Fibroblast of skin of back (primary cell): ENCODE measurements at places on chromosomes 12 and 14.

DNA sequence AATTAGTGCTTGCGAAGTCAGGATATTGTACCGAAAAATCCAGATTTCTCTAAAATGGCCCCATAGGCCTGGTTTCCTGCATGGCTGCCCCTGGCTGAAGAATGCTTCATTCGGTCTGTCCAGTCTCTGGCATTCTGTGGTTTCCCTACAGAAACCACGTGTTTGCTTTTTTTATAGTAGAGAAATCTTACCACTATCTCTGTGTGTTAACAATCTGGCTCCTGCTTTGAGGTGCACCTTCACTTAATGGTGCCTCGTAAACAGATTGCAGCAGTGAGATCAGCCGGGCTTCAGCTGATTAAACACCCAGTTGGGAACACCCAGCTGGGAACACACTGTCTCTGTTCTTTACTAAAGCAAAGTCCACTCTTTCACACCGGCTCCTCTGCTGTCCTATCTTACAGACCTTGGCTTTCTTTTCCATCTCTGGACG, 6.7 kb upstream of the DNAAF2 start:
- no peak for DNase-seq

DNA sequence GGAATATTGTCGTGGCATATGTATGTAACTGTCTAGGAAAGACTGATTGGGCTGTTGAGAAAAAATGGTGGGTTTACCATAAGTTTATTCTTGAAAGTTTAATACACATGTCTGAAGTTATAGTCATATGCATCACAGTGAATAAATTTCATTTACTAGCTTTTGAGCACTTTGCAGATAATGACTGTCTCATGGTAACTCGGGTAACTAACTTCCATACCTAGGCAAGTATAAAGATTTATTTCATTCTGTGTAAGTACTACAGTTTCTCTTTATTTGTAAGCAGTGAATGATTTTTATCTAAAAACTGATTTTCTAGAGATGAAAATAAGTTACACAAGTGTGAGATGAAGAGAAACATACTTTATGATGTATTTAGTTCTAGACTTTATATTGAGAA, 3.0 kb downstream of the USP15 start:
- DNase-seq: no peak

GRCh38 chr12:121378736-121379135, 21.2 kb upstream of the RNF34 start:
- no peak for DNase-seq

DNA sequence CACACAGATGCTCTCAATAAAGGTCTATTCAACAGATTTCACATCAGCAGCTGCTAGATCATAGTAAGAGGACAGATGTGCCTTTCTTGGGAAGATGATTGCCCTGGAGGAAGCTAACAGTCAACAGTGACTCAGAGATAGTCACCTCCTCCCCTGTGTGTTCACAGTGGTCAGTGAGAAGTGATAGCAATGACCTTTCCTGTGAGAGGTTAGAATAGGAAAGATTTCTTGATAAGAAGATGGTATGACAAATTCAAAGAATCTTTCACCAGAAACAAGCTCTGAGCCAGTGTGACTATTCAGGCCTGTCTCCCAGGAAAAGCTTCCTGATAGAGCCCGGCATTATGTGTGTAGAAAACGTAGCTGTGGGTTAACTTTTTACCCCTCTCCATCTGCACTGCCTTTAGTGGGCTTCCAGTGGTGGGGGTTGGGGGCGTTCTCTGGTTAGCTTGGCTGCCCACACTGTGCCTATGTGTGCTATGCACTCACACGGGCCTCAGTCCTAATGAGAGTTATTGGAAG, 66.4 kb upstream of the ARHGAP5 start:
- DNase-seq: peak; percentile 58

- DNase-seq: no peak
Observed at GRCh38 chr14:105879867-105880561, 353.6 kb downstream of the TMEM121 start.

DNA sequence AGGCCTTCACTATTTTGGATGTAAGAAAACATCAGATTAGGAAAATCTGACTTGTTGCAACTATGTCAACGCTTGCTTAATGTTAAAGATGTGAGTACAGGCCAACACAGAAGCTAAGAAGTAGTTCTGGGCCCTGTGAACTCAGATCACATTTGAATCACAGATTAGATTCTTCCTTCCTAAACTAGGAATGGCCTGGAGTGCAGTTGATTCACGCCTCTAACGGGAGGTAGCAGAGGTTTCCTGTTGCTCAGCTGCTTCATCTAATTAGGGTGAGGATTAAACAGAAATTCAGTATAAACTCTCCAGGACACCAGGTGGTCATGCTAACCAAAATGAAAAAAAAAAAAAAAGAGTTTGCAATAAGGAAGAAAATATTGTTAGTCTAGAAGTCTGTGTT, 314.3 kb downstream of the TRHDE start:
- DNase-seq: no peak

DNA sequence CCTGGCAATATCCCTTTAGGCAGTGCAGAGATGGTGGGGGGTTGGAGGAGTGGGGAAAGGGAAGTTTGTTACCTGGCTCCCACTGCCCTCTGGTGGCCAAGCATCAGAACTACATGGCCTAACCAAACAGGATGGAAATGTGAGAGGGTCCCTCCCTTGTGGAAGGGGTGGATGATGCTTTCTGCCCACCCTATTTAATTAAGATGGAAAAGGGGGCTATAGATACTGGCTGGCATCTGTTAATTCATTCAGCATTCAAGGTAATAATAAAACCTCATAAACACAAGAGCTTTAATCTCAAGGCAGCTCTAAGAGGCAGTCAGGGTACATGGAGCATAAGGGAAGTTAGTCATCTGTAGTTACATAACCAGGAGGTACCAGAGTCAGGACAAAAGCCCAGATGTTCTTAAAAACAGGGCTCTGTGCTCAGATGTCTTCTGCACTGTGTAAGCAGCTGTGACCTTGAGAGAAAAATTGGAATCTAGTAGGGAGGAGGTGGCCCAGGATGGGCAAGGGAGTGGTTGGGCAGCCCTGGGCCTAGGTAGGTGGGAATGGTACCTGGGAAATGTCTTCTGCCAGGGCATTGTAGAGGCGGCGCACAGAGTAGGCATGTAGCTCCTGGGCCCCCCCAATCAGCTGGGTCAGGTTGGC, 4.6 kb downstream of the AP1G2 start:
- DNase-seq: peak; percentile 44

DNA sequence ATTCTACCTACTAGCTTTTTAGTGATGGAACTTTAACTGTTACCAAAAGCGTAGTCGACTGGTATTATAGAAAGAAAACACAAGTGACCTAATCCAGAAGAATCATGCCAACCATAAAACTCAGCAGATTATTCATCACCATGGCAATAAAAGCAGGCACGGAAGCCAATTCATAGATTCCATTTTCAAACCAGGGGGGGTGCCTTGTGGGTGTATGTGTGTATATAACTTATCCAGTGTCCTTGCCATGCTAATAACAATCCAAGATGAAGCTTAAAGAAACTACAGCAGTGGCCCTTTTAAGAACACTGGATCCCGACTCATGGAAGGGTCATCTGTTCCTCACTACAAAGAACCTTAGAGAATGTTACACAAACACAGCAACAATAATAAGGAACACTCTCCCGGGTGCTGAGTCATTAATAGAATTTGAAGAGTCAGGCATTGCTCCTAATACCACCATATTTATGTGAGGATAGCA, 61.0 kb downstream of the EPS8 start:
- DNase-seq: peak; percentile 89

GRCh38 chr14:101481557-101481956, 79.7 kb upstream of the DIO3 start:
- DNase-seq: no peak

DNA sequence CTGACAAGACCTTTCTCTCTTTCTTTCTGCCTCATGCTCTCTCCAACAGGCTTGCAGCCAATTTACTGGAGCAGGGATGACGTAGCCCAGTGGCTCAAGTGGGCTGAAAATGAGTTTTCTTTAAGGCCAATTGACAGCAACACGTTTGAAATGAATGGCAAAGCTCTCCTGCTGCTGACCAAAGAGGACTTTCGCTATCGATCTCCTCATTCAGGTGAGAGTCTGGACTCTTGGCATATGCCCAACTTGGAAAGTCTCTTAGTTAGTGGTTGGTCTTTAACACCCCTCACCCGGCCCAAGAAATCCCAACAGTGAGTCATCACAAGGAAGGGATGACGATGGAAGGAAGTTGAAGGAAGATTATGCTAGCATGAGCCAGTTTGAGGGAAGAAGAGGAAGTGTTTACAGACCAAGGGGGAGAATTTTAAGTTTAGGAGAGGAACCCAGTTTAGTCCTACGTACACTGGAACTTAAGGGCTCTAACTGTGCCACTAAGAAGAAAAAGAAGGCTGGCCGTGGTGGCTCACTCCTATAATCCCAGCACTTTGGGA, 189.7 kb downstream of the ETV6 start:
- peak; percentile 56 for DNase-seq

DNA sequence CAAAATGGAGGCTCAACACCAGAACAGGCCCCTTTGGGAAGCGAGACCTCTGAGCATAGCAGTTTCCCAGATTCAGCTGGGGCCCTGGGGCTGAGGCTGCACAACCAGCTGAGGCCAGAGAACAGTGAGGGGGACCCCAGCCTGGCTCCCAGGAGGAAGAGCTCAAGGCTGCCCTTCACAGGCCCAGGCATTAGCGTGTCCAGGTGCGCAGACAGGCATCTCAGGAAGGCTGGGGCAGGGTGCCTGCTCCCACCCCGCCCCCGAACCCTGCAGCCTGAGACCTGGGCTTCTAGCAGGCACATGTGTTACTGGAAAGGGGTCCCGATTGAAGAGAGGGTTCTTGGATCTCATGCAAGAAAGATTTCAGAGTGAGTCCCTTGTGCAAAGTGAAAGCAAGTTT, 27.2 kb downstream of the CALM1 start:
- no peak for DNase-seq

GRCh38 chr12:118694128-118694775, 287.1 kb upstream of the SRRM4 start:
- no peak for DNase-seq

GRCh38 chr14:100820957-100821356, 5.0 kb upstream of the MEG3 start:
- no peak for DNase-seq

DNA sequence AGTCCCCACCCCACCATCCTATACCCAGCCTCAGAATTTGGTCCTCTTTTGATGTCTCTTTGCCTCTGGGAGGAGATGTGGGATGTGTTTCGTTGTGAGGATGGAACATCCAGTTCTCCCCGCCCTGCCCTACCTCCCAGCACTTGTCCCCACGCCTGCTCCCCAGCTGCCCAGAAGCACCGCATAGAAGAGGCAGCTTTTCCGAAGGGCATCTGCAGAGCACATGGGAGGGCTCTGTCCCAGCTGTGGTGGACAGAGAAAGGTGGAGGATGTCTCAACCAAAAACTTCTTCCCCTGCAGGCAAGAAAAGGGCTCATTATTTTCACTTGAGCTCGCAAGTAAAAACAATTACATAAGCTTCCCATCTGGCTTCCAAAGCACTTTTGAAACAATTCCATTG, 302.6 kb downstream of the PCNX1 start:
- no peak for DNase-seq

GRCh38 chr12:82883394-82884355, 197.0 kb downstream of the TMTC2 start:
- no peak for DNase-seq

DNA sequence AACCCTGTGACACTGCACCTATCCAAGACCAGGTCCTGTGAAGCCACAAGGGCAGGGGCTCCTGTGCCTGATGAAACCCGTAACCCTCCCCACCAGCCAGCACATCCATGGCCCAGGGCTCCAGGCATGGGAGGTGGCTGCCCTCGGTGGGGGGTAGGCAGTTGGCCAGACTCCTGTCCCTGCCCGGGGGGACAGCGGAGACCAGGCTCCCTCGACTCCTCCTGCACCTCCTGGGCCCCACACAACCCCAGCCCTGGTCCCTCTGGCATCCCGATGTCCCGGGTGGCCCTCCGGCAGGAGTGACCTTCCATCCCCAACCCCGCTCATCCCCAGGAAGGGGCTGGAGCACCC, 11.4 kb downstream of the AKT1 start:
- DNase-seq: no peak

DNA sequence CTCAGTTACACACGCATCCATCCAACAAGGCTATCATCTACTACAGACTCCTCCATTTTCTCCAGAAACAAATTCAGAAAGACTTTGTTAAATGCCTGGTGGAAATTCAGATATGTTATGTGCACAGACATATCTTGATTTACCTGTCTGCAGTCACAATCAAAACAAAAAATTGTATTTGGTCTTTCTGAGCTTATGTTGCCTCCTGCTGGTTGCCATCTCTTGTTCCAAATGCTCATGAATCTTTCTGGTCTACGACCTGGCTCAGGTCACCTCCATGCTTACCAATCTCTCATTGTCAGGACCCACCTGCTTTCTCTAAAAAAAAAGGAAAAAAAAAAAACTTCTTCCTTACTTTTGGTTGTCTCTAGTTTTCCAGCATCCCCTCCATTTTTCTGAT, 169.2 kb upstream of the PLXNC1 start:
- DNase-seq: no peak

- peak; percentile 28 for DNase-seq
Observed at GRCh38 chr14:91230397-91231035, 14.0 kb downstream of the GPR68 start.

GRCh38 chr14:33631441-33631840, 319.4 kb downstream of the EGLN3 start:
- DNase-seq: no peak

- no peak for DNase-seq
Observed at GRCh38 chr14:22870811-22871223, 723 bp upstream of the LRP10 start.

GRCh38 chr14:80942191-80942600, 658 bp upstream of the CEP128 start:
- no peak for DNase-seq

GRCh38 chr12:28340261-28341045, 150.2 kb downstream of the CCDC91 start:
- DNase-seq: peak; percentile 11

DNA sequence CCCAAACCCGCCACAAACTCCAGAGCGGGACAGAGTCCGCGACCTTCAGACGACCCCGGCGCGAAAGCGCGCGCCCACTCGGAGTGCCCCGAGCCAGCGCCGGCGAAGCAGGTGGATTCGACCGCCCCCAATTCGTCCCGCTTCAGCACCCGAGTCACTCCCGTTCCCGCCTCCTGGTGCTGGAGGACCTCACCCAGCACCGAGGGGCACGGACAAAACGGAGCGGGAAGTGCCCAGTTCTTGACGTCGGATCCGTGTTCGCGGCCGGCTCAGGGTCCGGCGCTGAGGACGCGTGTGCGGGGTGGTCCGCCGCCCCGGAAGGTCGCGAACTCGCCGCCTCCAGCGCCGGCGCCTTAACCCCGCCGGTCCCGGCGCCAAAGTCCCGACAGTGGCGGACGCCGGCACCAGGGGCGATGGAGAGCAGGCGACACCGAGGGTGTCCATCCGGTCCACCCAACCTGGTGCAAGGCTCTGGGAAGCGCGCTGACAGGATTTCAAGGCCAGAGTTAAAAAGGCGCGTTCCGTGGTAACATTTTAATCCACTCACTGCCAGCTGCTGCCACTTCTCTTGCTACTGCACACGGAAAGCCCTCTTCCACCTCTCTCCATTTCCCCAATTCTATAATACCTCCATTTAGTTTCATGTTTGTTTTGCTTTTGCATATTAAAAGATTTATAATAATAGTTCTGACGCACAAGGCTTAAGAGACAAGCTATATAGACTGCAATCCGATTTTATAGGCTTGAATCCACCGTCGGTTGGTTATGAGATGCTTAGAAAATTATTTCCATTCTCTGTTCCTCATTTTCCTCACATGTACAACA, 240.0 kb upstream of the CPNE8 start:
- peak; percentile 12 for DNase-seq
